Mesothelial cell of epicardium (in vitro differentiated cells): ENCODE measurements at places on chromosomes 6 and 20.

- no peak overlapping the region for H3K27ac ChIP-seq
- H3K4me3 ChIP-seq: no peak overlapping the region
- no peak for DNase-seq
- H3K4me1 ChIP-seq: peaks cover 10% of the 10 kb centered on the region
Measured at GRCh38 chr6:162576016-162576415, 151.6 kb downstream of the PRKN start.

DNA sequence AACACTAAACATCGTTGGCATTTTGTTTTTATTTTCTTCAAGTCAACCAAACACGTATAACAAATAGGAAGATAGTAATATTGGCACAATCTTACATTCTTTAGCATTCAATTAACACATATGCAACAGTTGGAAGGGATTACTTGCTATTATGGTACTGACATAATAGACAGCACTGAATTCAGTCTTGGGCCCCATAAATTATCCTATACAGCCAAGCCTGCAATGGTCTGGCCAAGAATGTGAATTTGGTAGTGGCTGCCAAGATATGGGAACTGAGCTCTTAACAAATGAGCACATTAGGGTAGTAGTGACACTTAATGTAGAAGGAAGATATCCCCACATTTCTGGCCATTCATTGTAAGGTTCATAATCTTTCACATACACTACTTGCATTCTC, 44.8 kb upstream of the ARHGAP18 start:
- H3K36me3 ChIP-seq: no peaks in the 10 kb centered on the region
- peaks cover 6% of the 10 kb centered on the region for H3K4me1 ChIP-seq
- H3K4me3 ChIP-seq: no peak overlapping the region
- no peaks in the 10 kb centered on the region for H3K27me3 ChIP-seq

GRCh38 chr6:141688916-141689315, 443.8 kb upstream of the GJE1 start:
- peaks cover 9% of the 10 kb centered on the region for H3K27me3 ChIP-seq
- no peaks in the 10 kb centered on the region for H3K4me1 ChIP-seq
- no peak for DNase-seq
- no peaks in the 10 kb centered on the region for H3K36me3 ChIP-seq
- H3K27ac ChIP-seq: no peak overlapping the region

DNA sequence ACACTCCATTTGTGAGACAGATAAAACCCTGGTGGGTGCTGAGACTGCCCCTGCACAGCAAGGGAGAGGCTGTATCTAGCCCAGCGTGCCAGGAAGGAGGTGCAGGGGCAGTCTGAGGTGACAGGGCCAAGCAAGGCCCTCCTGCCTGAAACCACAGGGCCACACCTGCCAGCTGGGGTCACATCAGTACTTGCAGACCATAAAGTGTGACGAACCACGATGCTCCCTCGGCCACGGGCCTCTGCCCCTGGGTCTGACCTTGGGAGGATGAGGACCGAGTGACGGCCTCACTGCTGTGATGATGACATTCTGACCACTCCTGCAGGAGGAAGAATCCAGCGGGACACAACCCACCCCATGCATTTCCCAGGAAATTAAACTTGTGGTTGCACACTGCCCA, 75.1 kb downstream of the NINL start:
- H3K4me3 ChIP-seq: no peak overlapping the region
- no peak overlapping the region for H3K27ac ChIP-seq
- H3K27me3 ChIP-seq: no peaks in the 10 kb centered on the region
- H3K36me3 ChIP-seq: peaks cover 62% of the 10 kb centered on the region
- DNase-seq: no peak
- H3K4me1 ChIP-seq: no peaks in the 10 kb centered on the region

- H3K27ac ChIP-seq: no peak overlapping the region
- no peak overlapping the region for H3K4me3 ChIP-seq
- H3K27me3 ChIP-seq: no peaks in the 10 kb centered on the region
- no peaks in the 10 kb centered on the region for H3K36me3 ChIP-seq
Measured at GRCh38 chr6:153956808-153957207, 82.2 kb upstream of the OPRM1 start.

DNA sequence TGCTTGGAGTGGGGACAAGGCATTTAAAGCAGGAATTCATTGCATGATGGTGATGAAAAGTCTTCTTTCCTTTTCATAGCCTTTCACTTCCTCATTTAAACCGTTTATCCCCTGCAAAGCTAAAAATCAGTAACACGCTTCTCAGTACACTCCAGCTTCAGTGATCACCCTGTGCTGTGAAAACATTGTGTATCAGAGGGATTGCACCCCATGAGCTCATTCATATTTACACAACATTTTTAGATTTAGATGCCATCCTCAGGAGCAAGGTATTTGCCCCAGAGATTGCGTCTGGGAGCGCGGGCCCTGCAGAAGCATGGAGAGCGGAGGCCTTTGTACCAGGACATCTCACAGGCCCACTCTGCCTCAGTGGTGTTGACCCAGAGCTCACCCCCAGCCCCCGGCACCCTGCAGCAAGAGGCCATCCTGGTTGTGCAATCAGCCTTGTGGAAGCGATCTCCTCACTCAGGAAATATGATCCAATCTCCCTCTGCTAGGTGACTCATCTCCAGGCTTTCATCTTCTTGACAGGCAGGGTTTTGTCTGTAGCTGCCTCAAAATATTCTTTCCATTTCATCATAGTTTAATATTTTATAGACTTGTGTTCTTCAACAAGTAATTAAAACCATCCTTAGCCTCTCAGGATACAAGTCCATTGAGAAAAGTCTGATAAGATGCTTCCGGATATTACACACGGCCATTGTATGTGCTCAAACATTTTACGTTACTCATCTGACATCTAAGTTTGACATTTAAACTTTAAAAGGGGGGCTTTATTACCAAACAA, 38.9 kb upstream of the THBS2 start:
- H3K4me1 ChIP-seq: peaks cover 16% of the 10 kb centered on the region
- peak overlapping the region; percentile 81 for H3K27ac ChIP-seq
- peaks cover 2% of the 10 kb centered on the region for H3K36me3 ChIP-seq
- H3K4me3 ChIP-seq: no peak overlapping the region
- H3K27me3 ChIP-seq: peaks cover 2% of the 10 kb centered on the region
